ENCODE measurements at places on chromosomes 7 and 10.

DNA sequence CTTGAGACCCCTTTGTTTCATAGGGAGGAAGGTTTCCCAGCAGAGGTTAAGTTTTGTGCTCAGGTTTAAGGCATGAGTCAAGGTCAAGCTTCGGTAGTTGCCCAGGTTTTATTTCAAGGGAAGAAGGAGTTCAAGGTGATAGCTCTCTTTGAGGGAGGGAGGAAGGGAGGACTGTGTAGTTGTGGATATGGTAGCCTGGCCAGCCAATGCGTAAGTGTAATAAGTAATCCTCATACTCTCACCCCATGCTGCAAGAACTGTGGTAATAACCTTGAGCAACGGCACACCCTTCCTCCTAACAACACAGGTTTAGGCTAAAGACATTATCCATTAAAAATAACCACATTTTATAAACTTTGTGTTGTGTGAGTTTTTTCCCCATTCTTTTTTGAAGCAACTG is 478.9 kb downstream of the KCNMA1 start:
- DNase-seq, result no peak

DNA sequence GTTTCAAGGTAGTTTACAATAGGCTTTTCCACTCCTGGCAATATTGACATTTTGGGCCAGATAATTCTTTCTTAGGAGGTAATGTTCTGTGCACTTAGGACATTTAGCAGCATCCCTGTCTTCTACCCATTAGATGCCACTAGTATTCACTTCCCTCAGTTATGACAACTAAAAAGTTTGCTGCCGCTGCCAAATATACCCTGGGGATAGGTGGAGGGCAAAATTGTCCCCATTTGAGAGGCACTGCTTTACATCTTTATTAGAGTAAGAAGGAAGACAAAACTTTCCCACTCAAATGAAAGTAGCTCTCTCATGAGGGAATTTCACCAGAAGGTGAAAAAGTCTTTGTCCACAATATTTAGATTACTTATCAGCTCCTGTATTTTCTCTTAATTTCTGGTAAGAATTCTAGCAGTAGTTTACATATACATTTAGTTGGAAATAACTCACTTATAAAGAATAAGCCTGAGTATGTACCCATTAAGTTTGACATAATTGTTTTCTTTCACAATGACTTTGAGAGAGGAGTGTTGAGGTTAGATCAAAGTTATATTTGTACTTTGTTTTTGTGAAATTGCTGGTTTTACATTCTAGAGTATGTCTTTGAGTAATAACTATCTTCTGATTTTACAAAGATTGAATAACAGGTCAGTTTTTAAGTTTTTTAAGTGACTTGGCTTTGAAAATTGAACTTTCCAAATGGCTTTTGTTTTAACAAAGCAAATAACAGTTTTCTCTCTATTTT is 46.0 kb downstream of the HELLS start:
- no peak for DNase-seq

DNA sequence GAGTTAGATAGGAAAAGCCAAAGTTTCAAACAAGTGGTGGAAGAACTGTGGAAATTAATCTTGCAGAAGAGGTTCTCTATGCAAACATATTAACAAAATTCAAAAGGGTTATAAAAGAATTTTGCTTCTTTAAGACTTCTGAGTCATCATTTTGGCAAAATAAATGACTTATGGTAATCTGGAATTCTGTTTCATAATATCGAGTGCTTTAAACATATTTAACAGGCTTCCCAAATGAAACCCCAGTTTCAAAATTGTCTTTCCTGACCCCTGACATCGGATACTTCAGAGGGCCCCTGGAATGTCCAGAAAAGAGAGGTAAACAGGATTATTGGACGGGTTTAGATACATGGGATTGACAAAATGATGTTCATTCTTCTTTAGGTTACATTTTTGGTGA is 444.6 kb downstream of the HTR7 start:
- no peak for DNase-seq

GRCh38 chr7:153532326-153532725 is 519.9 kb upstream of the DPP6 start:
- no peak for DNase-seq

- DNase-seq, result no peak
Observed at GRCh38 chr10:122344741-122345258, 29.7 kb upstream of the PLEKHA1 start.

GRCh38 chr10:47244560-47245500 is 55.2 kb upstream of the GDF10 start:
- DNase-seq, result no peak

DNA sequence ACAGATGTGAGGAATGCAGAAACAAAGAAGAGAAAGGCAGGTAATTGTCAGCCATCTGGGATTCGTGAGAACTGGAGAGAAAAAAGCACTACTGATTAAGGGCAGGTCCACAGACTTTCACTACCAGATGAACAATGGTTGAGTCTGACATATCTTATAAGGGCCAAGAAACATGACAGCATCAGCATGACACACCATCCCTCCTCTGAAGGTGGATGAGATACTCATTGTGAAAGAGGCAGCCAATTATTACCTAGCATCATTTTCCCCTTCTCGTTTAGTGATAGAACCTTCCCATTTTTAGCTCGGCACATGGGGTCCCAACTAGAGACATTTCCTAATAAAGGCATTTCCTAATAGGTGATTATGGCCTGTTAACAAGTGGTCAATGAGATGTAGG is 19.2 kb upstream of the MET start:
- DNase-seq, result no peak

DNA sequence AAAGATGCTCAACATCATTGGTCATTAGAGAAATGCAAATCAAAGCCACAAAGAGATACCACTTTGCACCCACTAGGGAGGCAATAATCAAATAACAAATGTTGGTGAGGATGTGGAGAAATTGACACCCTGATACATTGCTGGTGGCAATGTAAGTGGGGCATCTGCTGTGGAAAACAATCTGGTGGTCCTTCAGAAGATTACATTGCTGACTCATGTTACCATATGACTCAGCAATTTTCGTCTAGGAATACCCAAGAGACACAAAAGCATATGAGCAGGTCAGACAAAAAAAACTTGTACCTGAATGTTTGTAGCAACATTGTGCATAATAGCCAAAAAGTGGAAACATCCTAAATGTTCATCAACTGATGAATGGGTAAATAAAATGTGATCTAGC is 4.9 kb upstream of the CLDN3 start:
- no peak for DNase-seq
